ENCODE measurements at places on chromosomes 2 and 18.
A peak's percentile ranks its signal among the peaks of the same experiment; 100 is the strongest.

- DNase-seq: peak; percentile 36
These were observed at the start of gene FTCDNL1 for GRCh38 chr2:199850718-199851500. Gene FTCDNL1, minus strand, starts transcription at chr2:199851192. Its CDS starts 2,230 bp downstream, at chr2:199848962.

DNA sequence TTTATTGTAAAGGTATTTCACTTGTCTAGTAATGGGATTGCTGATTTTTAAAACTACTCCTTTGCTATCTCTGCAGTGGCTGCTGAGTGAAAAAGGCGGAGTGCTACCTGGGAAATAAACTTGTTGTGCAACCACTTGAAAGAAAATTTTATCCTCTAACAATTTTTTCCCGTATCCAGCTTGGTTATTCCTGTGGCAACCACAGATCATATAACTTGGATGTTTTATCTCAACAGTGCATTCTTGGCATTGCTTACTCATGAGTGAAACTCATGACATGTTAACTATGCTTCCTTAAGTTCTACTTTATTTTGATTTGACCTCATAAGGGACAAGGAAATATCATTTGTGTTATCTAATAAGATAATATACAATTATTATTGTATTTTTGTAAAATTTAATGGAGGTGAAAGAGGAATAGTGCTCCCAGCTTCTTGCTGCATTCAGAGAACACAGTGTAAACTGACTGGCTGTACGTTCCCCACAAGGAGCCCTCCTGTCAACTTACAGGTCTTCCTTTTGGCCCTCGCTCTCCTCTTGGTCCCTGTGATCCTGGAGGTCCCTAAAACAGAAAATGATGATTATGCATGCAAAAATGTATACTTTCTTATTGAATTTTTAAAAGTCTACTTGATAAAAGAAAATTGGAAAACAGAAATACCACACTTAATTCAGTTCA is 82.7 kb downstream of the COL5A2 start:
- no peak for DNase-seq

DNA sequence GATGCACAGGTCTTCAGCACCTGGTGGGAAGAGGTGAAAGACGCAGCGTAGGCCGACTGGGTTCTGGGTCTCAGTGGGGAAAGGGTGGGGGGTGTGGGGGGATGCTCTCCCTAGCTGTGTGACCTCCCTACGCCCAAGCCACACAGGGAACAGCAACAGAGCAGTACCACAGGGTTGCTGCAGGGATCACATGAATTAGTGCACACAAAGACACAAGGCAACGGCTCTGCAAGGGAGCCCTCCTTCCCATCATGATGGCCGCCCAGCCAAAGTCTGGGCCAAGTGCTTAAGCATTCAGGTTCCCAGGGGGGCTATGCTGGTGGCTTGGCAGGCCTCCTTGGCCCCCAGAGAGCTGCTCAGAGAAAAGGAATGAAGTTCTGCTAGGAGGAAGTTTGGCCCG is 28.2 kb upstream of the GBX2 start:
- DNase-seq: no peak

DNA sequence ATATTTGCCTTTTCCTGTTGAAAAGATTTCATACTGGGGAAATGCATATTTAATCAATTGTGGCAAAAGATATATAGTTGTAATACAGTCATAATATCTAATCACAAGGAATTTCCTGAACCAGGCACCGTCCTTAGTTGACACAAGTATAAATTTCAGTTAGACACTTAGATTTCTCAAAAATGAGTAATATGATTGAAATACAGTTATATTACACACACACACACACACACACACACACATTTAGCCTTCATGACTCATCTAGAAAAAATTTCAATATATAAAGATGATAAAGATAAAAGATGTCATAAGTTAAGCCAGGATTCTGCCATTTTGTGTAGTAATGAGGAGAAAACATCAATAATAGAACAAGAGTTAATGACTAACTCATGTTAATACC is 258.4 kb upstream of the ZNF804A start:
- no peak for DNase-seq

- DNase-seq: no peak
These were observed 8.7 kb downstream of the RPRD1A start for GRCh38 chr18:36058674-36059073.

DNA sequence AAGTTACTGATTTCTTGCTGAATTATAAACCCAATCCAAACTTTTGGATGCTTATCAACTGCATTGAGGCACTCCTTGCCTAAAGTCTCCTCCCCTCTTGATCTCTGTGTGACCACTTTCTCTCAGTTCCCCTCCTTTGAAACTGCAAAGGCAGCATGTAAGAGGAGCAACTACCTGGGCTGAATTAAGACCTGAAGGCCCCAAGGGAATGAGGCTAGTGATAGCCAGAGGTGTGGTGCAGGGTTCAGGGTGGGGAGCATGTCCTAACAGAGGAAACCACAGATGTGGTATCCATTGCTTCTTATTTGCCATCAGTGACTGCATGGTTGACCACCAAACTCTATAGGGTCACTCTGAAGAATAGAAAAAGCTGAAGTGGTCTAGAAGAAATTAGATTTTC is 557.9 kb downstream of the TNS1 start:
- no peak for DNase-seq

GRCh38 chr18:12639990-12640880 is 17.7 kb downstream of the SPIRE1 start:
- DNase-seq: no peak

GRCh38 chr2:196459539-196459938 is 180.0 kb upstream of the CCDC150 start:
- DNase-seq: peak; percentile 2

- peak; percentile 91 for DNase-seq
These were observed 2.2 kb upstream of the KCNH7 start for GRCh38 chr2:162840598-162841246.

DNA sequence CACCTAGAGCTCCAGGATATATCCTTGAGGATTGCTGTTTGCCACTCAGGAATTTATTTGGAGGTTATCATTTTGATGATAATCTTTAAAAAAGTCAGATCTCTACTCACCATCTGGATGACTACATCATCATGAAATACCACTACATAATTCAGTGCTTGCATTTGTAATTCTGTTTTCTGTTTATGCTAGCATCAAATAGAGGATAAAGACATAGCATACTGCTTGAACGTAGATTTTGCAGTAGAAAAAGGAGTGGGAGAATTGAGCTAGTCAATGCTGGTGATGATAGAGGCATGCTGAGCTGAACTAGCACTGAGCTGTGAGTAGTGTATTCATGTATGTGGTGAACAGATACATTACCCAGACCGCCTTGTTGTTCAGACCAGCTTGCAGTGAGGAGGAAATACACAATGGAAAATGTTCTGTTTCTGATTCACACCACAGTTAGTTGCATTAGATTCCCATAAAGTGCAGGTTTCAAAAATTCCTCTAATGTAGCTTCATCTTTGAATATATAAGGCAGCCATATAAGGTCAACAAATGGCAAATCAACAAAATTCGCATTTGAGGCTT is 68.8 kb upstream of the CDC42EP3 start:
- DNase-seq: no peak

DNA sequence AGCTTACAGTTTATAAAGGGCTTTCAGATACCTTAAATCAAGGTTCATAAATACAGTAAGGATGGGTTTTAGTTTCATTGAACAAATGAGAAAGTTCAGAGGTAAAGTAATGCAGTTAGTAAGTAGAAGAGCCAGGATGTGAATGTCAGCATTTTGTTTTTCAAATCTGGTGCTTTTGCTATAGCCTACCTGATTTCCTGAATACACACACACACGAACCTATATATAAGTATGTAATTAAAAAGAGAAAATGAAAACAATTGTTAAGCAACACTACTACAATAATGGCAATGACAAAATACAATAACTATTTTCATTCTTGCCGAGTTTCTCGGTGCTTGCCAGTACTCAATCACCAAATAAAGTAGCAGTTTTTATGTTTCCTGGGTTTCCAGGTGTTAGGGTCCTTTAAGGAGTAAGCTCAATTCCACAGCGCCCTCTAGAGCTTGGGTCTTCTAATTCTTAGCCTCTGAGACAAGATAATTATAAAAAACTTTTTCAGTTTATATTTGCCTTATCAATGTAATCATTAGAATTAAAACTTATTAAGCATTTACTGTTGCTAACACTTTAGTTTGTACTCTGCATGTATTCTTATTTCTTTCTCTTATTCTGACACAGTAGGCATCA is 512.9 kb upstream of the ACVR2A start:
- DNase-seq: peak; percentile 47

DNA sequence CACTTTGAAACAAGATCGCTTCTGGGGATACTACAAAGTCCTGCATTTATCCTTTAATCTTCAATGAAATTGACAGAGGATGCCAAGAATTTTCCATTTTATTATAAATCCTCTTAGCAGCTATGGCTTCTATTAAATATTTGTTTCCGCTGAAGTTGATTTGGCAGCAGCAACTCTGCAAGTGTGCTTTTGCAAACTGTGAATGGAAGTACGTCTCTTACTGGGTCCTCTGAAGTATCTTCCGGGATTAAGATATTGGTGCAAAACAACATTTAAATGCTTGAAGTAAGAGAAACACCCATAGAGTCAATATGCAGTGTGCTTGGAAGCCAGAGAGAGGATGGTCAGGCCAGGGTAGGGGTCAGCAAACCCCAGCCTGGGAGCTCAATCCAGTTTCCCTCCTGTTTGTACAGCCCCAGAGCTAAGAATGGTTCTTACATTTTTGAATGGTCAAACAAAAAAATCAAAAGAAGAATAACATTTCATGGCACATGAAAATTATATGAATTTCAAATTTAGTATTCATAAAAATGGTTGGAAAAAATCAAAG is 13.6 kb downstream of the CCDC68 start:
- DNase-seq: no peak

DNA sequence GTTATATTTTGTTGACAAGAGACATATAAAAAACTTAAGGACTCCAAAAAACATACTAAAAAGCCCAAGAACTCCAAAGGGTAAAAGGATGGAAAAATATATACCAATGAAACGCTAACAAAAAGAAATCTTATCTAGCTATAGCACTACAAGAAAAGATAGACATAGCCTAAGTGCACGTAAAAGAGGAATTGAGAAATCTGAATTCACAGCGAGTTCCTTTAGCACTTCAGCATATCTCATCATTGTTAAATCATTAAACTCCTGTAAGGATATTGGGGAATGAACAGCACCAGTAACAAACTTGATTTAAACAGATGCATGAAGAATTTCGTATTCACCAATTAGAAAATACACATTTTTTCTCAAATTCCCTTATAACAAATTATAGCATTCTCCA is 134.1 kb downstream of the CAPN13 start:
- no peak for DNase-seq

DNA sequence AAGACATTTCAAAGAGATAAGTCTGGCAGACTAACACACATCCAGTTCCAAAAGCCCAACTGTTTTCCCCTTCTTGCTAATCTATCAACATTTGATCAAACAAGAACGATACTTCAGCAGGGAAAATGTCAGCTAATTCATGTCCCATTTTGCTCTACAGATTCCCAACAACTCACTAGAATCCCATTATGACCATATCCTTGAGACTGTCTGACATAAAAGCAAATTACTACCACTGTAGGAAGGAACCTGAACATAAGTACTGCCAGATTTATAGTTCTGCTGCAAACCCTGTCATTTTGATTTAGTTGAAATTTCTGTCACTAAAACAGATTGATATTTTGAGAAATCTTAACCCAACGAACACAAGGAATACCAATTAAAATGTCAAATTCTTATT is 193.0 kb upstream of the REG3G start:
- no peak for DNase-seq

DNA sequence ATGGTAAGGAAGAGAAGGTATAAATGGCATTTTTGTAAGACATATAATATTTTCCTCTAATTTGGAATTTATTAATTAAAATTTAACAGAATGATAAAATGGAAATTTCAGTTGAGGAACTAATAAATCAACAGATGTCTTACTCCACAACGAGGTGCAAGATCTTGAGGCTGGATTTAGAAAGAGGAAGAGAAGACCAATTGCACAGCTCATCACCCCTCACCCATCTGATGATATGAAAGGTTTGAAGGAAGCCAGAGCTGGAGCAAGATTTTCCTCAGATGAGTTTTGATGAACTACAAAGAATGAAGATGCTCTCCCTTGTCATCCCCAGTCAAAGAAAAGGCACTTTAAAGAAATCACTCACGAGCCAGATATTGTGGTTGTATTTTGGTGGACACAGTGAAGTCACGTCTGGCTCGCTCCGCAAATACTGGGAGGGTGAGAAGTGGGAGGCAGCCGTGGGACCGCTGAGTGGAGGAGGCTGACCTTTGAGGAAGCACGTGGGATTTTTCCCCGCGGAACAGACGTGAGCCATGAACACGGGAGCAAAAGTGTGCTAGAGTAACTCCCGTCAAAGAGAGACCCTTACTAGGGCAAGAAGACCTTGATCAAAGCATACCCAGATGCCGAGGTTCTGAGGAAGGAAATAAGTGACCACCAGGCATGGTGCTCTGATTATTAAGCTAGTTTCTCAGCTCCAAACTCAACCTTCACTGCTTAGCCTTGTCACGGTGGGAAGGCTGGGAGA is 511.4 kb downstream of the RNF144A start:
- no peak for DNase-seq

GRCh38 chr2:203510256-203510940 is 24.7 kb downstream of the RAPH1 start:
- no peak for DNase-seq

DNA sequence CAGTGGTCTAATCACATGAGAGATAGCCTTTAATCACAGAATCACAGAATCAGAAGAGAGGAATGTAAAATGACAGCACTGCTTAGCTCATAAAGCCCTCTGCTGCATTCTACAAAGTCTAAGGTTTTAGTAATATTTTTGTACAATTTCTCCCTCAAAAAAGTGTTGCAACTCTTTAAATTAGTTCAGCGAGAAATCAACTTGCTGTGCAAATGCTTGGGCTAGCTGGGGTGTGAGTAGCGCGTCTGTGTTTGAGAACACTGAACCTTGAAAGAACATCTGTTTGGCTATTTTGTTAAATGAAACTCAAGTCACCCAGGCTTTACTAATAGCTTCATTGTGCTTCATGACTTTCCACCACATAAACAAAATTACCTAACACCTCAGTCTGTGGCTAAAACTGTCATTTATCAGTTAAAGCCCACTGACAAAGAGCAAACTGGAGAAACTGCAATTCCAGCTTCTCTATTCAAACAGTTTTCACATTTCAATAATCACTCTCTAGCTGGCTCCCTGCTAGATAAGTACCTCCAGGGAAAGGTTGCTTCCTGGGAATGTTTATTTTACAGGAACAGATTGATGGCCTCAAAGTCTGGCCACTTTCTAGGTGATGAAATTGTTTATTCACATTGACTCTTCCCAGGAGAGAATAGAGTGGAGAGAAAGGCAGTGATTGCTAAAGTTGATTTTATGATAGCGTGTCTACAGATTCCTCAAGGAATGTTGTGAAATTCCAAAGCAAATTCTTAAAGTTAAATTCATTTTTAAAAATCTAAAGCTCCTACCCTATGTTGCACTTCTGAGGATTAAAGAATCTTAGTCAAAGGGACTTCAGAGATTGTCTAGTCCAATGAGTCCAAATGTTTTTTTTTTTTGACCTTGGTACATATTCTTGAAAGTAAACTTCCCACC is 36.0 kb upstream of the STAT1 start:
- DNase-seq: no peak

- no peak for DNase-seq
These were observed 71.4 kb downstream of the EPHA4 start for GRCh38 chr2:221500501-221501209.
